Activated CD4-positive, alpha-beta T cell treated with anti-CD3 and anti-CD28 coated beads, Interleukin-2, Interleukin-6, amounts not matched to agents 100 ng/mL and 50 ng/mL, durations not matched to agents 16 hours and 8 hours (primary cell): ENCODE measurements at places on chromosomes 12 and 14.
A peak's percentile ranks its signal among the peaks of the same experiment; 100 is the strongest.

DNA sequence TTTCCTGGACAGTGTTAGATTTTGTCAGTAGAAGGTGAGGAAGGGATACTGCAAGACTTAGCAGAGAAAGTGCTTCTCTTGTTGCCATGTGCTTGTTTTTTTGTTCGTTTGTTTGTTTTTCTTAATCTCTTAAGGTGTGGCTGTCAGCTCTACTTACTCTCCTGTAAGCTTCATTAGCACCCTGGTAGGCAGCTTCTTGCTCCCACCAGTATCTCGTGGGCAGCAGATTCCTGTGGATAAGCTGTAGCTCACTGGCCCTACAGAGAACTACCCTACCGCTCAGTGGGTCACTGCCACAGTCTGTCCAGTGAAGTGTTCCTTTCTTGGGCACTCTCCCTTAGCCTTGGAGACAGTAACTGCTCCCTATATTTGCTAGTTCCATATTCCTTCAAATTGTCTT lies 30.1 kb downstream of the VRK1 start:
- no peak for DNase-seq

DNA sequence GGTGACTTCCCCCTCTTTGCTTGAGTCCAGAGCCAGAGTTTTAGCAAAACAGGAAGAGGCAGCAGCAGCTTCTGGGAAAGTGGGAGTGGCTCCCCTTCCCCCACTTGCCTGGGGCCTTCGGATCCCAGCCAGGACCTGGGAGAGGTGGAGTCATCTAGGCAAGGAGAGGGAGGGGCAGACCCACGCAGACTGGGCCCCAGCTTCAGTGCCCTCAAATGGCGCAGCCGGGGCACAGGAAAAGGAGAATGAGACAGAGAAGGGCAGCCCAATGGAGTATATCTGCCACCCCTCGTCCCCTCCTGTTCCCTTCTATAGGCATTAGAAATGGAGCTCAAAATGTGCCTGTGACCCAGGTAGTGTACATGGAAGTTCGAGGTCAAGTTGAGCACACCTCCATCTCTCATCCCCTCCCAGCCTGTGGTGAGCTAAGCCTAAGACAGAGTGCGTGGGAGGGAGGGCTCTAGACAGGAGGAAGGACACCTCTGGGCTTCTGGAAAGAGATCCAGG lies 9.3 kb upstream of the HDAC7 start:
- DNase-seq: no peak

GRCh38 chr12:55692631-55693322 lies 14.9 kb downstream of the ITGA7 start:
- DNase-seq: no peak

DNA sequence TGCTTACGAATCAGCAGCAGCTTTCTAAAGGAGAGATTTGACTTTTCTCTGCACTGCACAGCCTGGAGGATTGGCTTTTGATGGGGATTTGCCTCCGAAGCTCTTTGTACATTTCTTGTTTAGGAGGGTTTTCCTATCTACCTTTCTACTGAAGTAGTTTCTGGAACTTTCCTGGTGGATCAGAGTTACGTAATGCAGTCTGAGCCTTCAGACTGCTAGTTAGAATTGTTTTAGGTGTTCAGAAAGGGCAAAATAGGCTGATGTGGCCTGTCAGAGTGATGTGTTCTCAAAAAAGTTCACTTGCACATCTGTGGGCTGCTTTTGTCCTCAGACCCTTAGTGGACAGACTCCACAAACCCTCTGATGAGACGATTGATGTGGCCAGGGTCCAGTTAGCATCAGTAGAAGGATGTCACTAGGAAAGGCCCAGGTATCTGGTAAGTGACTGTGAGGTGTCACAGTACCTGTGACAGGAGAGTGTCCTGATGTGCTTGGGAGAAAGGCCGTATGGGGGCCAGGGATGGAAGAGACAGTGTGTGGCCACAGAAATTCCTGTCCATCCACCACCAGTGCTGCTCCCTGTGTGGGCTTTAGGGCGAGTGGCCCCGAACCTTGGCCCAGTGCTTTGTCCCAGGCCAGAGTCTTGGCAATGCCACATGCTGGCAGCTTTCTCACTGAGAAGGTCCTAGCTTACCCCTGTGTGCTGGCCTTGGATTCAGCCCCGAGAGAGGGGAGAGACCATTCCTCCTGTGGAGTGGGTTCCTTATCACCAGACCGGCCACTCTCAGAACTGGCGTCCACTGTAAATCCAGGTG lies 4.4 kb upstream of the ACADS start:
- no peak for DNase-seq

DNA sequence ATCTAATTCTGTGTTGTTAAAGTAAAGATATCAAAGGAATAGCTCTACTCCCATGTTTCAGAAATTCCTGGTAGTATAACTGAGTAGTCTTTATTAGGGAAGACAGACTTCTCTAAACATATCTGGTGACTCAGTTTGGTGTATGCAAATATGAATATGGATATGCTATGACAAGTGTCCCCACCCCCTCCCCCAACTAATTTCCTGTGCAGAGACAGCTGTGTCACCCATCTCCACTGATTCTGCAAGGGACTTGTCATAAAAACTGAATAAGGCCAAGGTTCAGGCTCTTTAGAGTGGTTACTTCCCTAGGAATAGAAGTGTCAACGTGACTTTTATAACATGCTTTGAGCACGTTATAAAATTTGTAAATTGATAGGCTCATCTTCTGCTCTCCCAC lies 429.1 kb downstream of the DAD1 start:
- DNase-seq: no peak

GRCh38 chr14:69154779-69155178 lies 1.9 kb upstream of the DCAF5 start:
- DNase-seq: no peak

DNA sequence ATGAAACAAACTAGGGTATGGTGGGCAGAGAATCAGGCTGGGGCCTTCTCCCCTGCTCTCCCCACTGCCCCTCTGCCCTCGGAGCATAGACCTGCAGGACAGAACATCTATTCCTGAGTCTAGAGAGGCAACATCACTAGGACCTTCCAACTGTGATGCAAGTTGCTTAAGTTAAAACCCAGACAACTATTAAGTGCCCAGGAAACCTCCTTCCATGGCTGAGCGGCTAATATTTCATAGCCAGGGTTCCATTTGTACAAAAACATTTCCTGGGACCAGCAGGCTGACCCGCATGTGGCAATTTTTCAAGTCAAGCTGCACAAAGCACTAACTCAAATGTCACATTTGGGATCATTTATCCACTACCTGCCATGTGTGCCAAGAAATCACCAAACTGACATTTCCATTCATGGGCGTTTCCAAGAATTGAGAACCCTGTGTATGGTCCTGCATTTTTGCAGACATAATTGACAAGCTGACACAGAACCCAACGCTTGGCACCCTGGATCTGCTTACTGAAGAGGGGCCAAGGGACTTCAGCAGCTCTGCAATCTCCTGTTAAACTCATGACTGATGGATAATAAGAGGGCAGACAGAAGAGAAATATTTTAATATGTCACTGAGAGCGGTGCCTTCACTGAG lies 32.7 kb downstream of the NT5DC3 start:
- no peak for DNase-seq

DNA sequence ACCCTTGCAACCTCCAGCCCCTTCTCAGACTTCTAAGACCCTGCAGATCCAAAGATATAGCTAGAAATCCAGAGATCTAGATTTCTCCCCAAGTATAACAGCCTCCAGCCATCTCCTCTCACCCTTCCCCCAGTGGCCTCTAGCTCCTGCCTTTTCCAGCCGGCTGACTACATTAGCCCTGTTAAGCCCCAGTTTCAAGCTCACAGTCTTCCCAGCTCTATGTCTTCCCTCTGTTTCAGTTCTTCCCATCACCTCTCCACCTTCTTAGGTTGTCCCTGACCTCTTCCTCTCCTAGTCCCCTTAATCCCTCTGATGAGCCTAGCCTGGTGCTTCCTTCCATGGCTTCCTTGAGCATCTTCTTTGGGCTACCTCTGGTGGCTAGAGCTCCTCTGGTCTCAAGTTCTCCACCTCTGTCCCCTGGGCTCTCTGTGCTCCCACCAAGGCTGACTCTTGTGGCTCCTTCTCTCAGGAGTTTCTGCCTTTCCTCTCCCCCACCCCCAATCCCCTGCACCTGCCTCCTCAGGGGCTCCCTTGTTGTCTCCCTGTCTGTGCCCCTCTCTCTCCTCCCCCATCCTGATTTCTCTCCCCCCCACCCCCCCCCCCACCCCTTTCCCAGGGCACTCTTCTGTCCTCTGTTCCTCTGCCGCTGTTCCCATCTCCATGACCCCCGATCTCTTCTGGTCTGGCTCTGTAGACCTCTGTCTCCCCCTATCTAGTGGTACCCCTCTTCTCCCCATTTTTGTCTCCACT lies 816 bp upstream of the GDF11 start:
- DNase-seq: no peak

DNA sequence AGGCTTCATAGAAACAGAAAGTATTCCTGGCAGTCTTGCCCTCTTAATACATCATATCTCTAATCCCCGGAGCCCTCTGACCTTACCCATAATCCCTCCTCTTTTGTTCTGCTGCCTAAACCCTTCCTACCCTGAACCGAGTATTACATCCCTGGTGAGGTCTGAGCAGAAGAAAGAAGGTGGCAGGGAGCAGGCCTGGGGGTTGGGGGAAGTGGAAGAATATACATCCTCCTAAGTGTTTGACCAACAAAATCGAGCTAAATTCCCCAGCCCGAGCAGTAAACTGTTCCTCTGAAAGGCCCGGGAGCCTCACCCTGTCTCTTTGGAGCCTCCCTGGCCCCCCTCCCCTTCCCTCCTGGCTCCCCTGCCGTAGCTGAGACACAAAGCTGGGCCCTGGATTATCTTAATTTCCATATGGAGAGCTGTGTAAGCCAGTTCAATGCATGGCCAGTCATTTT lies 192.6 kb upstream of the LHX5 start:
- no peak for DNase-seq

DNA sequence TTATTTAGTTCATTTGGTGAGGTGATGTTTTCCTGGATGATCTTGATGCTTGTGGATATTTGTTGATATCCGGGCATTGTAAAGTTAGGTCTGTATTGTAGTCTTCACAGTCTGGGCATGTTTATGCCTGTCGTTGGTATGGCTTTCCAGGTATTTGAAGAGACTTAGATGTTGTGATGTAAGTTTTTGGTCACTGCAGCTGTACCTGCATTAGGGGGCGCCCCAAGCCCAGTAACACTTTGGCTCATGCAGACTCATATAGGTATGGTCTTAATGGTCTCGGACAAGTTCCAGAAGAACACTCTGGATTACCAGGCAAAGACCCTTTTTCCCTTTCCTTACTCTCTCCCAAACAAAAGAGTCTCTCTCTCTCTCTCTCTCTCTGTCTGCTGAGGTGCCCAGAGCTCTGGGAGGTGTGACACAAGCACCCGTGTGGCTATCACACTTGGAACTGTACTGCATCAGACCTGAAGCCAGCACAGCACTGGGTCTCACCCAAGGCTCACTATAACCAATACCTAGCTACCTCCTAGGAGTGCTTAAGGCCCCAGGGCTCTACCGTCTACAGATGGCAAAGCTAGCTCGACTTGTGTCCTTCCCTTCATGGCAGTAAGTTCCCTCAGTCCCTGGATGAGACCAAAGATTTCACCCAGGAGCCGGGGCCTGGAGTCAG lies 425.8 kb upstream of the ATXN7L3B start:
- DNase-seq: peak; percentile 20

GRCh38 chr14:23540141-23540469 lies 11.5 kb downstream of the ZFHX2 start:
- no peak for DNase-seq

GRCh38 chr14:94115058-94115591 lies 4.6 kb downstream of the IFI27 start:
- DNase-seq: no peak

- no peak for DNase-seq
Measured at GRCh38 chr12:3263282-3263681, 186.1 kb downstream of the TSPAN9 start.

DNA sequence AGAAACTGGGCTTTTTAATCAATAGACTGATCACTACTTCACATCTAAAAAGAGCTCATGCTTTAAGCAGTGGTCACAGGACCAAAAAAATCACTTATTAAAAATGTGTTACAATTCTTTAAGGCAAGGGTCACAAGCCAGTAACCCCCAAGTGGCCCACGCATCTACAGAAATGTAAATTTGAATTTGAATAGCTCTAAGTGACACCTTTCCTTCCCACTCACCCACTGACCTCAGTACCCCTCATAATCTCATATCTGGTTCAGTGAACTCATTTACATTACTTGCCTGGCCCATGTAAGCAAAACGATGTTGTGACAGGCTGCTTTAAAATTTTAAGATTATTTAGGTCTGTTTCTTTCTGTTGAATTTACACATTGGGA lies 27.4 kb downstream of the NELL2 start:
- no peak for DNase-seq

DNA sequence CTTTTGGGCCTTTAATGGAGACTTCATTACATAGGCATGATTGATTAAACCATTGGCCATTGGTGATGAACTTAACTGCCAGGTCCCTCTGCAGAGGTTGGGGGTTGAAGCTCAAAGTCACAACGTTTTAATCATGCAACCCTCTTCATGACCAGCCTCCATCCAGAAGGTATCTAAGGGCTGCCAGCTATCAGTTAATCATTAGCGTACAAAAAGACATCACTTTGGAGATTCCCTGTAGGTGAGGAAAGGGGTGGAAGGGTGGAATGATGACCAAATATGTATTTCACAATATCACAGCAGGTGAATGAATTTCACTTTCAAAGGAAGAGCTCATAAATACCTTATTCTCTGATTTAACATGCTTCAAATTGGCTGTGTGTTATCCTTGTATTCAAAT lies 92.0 kb downstream of the MIPOL1 start:
- no peak for DNase-seq

- DNase-seq: no peak
Measured at GRCh38 chr12:120257041-120257821, 8.3 kb downstream of the PXN start.

GRCh38 chr14:101719708-101720107 lies 41.8 kb upstream of the PPP2R5C start:
- no peak for DNase-seq

DNA sequence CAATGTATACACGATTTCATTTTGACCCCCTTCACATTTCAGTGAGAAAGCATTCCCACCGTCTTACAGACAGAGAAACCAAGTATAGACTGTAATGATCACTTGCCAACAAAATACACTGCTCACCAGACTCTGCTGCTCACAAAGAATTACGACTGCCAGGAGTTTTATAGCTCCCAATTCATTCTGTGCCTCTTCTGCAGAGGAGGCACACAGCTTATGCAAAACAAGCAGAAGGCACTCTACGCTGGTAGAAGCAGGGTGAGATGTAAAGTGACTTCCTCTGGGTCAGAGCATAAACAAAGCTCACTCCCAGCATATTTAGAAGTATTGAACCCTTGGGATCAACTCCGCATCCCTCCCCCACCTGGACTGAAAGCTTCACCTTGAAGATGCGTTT lies 14.6 kb downstream of the SPTB start:
- no peak for DNase-seq

DNA sequence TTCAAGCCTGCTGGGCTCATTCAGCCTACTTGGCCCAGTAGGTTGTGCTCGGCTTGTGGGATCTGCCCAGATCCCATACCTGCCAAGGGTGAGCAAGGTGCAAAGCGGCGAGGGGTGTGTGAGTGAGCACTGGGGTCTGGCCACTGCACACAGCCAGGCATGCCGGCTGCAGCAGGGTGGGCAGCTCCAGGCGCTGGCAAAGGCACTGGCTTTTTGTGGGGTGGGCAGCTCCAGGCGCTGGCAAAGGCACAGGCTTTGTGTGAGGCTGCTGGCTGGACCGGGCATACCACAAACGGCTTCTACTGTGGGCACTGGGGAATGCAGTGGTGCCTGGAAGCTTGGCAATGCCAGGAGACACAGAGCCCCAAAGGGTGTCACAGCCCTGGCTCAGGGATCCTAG lies 137.4 kb downstream of the SLC16A7 start:
- no peak for DNase-seq

GRCh38 chr12:116697716-116698115 lies 40.2 kb downstream of the SPRING1 start:
- no peak for DNase-seq
